Right lobe of liver (tissue), 6 donors: ENCODE measurements at places on chromosomes 1 and 21. TPM values are rescaled to one million over a fixed set of nuclear protein-coding genes. Genes with fewer than 3 reads are reported as not detected.

GRCh38 chr1:227156520-227156919 is 161.8 kb downstream of the CDC42BPA start:
- H3K4me3 ChIP-seq = no peak overlapping the region
- H3K4me1 ChIP-seq = no peaks in the 10 kb centered on the region
- no peak overlapping the region for H3K27ac ChIP-seq
- DNase-seq = no peak

GRCh38 chr1:62230718-62231117 is 36.1 kb downstream of the L1TD1 start:
- no peak for DNase-seq
- no peaks in the 10 kb centered on the region for H3K27me3 ChIP-seq
- no peak overlapping the region for H3K4me3 ChIP-seq
- H3K27ac ChIP-seq = no peak overlapping the region
- H3K36me3 ChIP-seq = no peaks in the 10 kb centered on the region
- no peaks in the 10 kb centered on the region for H3K4me1 ChIP-seq

DNA sequence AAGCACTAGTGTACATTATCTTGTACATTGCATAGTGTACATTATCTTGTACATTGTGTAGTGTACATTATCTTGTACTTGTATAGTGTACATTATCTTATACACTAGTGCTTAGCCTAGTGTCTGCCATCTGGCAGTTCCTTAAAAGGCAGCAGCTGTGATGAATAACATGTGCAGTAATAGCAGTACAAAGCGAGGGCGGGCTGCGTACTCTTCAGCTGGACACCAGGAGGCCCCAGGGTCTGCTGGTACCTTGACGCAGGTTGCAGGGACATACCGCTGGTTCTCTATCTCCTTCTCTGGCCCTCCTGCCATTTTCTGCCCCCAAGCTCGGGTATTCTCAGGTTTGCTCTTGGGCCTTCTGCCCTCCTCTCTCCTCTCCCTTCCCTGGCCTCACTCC is 149.6 kb downstream of the SEC16B start:
- no peak for DNase-seq
- H3K4me1 ChIP-seq = no peaks in the 10 kb centered on the region
- no peak overlapping the region for H3K4me3 ChIP-seq

- no peaks in the 10 kb centered on the region for H3K27me3 ChIP-seq
- no peaks in the 10 kb centered on the region for H3K4me1 ChIP-seq
- DNase-seq = no peak
- no peaks in the 10 kb centered on the region for H3K36me3 ChIP-seq
- H3K27ac ChIP-seq = peak overlapping the region; percentile 54
Observed at GRCh38 chr1:211596418-211597181, 17.6 kb upstream of the SLC30A1 start.

GRCh38 chr1:47713975-47714767 is 276.3 kb downstream of the FOXD2 start:
- H3K27ac ChIP-seq = no peak overlapping the region
- no peak for DNase-seq
- H3K27me3 ChIP-seq = no peaks in the 10 kb centered on the region
- H3K36me3 ChIP-seq = no peaks in the 10 kb centered on the region
- H3K4me1 ChIP-seq = peaks cover 20% of the 10 kb centered on the region

DNA sequence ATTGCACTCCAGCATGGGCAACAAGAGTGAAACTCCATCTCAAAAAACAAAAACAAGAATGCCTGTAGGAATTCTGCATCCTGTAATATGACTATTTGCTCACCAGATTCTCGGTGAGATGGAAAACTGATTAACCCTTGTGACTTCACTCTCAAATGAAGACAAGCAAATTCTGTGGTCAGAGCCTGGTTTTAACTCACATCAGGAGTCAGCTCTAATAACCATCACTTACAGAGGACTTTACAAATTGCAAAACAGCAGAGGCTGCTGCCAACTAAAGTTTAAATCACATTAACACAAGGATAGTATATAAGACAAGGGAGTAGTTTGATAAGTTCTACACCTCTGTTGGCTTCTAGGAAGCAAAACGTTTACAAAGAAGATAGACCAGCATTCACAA is 35.7 kb upstream of the FAM163A start:
- H3K4me3 ChIP-seq = no peak overlapping the region
- DNase-seq = no peak

DNA sequence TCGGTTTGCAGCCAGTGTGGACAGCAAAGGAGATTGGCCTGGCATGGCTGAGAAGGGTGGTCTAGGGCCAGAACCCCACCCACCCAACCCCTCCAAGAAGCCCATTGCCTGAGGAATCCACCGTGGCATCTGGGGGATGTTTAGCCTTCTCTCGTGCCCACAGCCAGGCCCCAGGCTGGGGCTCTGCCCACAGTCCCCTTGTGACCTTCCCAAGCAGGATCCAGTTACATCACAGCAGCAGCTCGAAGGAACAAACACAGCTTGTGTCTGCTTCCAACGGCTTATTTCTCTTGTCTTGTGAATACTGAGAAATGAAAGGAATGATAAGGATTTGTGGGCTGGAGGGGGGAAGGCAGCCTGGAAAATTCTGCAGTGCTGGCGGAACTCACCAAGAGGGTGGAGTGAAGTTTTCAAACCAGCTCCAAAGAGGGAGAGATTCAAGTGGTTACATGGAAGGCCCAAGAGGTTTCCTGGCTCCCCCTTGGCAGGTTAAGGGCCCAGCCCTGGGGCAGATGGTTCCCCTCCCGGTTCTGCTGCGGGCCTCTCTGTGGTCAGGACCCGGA is 61.6 kb downstream of the DHRS3 start:
- no peaks in the 10 kb centered on the region for H3K27me3 ChIP-seq
- H3K27ac ChIP-seq = peak overlapping the region; percentile 37
- no peaks in the 10 kb centered on the region for H3K4me1 ChIP-seq

GRCh38 chr1:46020010-46020409 is 112.4 kb downstream of the PIK3R3 start:
- H3K4me3 ChIP-seq = no peak overlapping the region
- DNase-seq = no peak
- H3K36me3 ChIP-seq = no peaks in the 10 kb centered on the region
- no peaks in the 10 kb centered on the region for H3K27me3 ChIP-seq
- no peaks in the 10 kb centered on the region for H3K4me1 ChIP-seq

COL18A1 gene
- 261 TPM for total RNA-seq

CD84 gene
- total RNA-seq = 2.4 TPM
